ENCODE measurements at places on chromosomes 5 and 9.

DNA sequence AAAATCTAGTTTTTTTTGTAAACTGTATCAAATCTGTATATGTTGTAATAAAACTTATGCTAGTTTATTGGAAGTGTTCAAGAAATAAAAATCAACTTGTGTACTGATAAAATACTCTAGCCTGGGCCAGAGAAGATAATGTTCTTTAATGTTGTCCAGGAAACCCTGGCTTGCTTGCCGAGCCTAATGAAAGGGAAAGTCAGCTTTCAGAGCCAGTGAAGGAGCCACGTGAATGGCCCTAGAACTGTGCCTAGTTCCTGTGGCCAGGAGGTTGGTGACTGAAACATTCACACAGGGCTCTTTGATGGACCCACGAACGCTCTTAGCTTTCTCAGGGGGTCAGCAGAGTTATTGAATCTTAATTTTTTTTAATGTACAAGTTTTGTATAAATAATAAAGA is 24.3 kb downstream of the HMGCR start:
- DNase-seq: peak; percentile 69

- DNase-seq: no peak
Observed at GRCh38 chr5:29089591-29090130, 2051.3 kb upstream of the CDH9 start.

DNA sequence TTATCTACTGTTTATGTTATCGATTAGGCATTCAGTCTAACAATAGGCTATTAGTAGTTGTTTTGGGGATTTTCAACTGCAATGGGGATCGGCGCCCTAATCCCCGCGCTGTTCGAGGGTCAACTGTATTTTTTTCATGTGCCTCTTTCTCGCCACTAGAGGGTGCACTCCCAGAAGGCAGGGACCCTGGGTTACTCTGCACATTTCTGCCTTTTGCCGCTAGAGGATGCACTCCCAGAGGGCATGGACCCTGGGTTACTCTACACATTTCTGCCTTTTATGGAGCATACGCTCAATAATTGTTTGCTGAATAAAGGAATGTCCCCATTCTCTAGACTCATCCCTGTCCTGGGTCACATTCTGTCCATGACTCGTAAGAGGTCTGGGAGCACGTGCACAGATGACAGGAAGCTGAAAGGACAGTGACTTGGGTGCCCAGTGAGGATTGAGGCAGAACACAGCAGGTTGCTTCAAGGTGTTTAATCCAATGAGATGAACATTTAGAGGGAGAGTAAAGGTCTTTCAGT is 27.9 kb upstream of the RECK start:
- peak; percentile 66 for DNase-seq

- no peak for DNase-seq
Observed at GRCh38 chr9:122337556-122337929, 33.3 kb upstream of the PTGS1 start.

DNA sequence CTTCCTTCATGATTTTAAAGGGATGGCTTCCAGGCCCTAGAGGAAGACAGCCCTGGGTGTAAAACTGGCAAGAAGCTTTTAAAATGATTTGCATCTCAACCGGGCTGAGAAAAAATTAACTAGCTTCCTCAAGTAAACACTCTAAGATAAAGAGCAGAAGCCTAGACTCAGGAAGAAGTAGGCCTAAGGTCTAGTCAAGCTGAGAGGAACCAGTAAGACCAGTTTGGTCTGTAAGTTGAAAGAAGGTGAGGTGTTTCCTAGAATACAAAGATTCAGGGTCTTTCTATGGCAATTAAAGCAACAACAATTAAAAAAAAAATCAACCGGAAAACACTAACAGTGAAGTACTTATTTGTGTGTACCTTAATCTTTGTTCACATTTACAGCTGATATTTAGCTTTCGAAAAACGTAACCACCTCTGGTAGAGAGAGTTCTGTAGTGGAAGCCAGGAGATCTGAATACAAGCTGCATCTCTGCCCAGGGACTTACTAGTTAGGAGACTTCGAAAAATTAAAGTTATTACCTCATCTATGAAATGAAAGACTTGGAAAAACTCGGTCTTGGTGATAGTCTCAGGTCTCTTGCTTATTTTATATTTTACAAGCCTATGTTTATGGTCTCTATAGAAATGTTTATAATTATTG is 75.7 kb downstream of the TUSC1 start:
- no peak for DNase-seq

- no peak for DNase-seq
Observed at GRCh38 chr5:180684623-180685161, 35.3 kb upstream of the FLT4 start.

DNA sequence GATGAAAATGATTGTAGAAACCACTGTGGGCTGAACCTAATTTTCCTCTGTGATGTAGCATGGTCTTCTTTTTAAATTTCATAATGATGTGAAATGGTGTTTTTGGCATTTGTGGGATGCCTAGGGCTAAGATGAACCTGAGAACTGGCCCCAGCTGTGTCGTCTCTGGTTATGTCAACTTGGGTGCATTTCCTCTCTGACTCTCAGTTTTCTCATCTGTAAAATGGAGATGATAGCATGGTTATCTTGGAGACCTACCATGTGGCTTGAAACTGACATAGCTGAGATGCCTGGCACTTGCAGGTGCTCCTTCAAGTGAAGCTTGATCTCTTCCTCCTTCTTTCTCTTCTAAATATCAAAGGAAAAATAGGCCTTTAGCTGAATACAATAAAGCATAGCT is 77.8 kb downstream of the BOD1 start:
- DNase-seq: no peak

GRCh38 chr5:6328173-6328572 is 50.2 kb downstream of the MED10 start:
- no peak for DNase-seq

GRCh38 chr9:98291820-98292219 is 36.4 kb upstream of the TBC1D2 start:
- no peak for DNase-seq

GRCh38 chr9:591292-591691 is 250.2 kb upstream of the DMRT1 start:
- no peak for DNase-seq

- DNase-seq: peak; percentile 86
Observed at GRCh38 chr5:57298295-57298984, 124.6 kb downstream of the GPBP1 start.

DNA sequence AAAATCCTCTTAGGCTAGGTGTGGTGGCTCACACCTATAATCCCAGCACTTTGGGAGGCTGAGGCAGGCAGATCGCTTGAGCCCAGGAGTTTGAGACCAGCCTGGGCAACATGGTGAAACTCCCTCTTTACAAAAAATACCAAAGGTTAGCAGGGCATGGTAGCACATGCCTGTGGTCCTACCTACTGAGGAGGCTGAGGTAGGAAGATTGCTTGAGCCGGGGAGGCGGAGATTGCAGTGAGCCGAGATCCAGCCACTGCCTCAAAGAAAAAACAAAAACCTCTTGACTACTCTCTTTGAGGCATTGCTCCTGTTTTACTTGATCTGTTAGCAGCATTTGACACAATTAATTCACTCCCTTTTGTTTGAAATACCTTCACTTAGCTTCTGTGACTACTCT is 20.7 kb downstream of the KIF2A start:
- DNase-seq: no peak

- no peak for DNase-seq
Observed at GRCh38 chr5:139662617-139663016, 14.5 kb downstream of the CXXC5 start.

- peak; percentile 35 for DNase-seq
Observed at GRCh38 chr5:112419164-112419985, at the start of gene EPB41L4A. Gene EPB41L4A (minus strand): TSS chr5:112419277. CDS start chr5:112419039, 238 bp downstream.
